ENCODE measurements at places on chromosomes 1 and 21. TPM values are rescaled to one million over a fixed set of nuclear protein-coding genes. Genes with fewer than 3 reads are reported as not detected.

The DTL gene
- 19.9 TPM for total RNA-seq

The AMY1C gene
- total RNA-seq: not detected

The CD2 gene
- total RNA-seq: not detected

The TRIM33 gene
- total RNA-seq: 40.1 TPM

The LDLRAP1 gene
- 3.6 TPM for total RNA-seq

The LCE1F gene
- not detected for total RNA-seq

The DNALI1 gene
- 9.1 TPM for total RNA-seq

DNA sequence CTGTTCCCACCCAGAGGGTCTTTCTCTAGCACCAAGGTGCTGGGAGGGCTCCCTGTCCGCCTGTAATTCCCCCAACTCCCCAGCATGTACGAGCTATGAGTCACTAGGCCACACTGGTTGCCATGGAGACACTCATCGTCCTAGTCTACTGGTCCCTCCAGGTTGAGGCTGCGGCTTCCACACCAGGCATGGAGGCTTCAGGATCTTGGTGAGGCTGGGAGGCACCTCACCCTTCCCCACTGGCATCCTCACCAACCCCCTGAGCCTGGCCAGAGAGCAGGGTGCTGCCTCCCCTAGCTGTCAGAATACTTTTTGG lies 75.6 kb upstream of the KAZN start:
- H3K27ac ChIP-seq: peak overlapping the region; percentile 95
- peaks cover 22% of the 10 kb centered on the region for H3K4me1 ChIP-seq
- no peaks in the 10 kb centered on the region for H3K27me3 ChIP-seq
- H3K4me3 ChIP-seq: no peak overlapping the region

DNA sequence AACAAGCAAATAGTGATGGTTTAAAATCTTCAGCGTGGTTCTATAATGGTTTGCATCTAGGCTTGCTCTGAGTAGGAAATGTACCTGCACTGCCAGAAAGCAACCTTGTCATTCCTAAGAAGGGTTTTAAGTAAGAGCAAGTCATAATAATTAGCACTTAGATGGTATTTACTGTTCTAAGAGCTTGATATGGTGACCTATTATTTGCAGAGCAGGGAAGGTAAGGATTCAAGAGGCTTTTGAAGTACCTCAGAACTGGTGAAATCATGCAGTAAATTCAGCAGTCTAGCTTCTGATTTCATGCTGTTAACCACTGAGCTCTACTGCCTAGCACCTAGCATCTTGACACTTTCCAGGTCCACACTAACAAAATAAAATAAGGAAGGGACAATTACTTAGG lies 23.7 kb downstream of the ATP1A1 start:
- H3K27ac ChIP-seq: no peak overlapping the region
- H3K36me3 ChIP-seq: peaks cover 62% of the 10 kb centered on the region
- no peak for DNase-seq
- H3K27me3 ChIP-seq: no peaks in the 10 kb centered on the region

DNA sequence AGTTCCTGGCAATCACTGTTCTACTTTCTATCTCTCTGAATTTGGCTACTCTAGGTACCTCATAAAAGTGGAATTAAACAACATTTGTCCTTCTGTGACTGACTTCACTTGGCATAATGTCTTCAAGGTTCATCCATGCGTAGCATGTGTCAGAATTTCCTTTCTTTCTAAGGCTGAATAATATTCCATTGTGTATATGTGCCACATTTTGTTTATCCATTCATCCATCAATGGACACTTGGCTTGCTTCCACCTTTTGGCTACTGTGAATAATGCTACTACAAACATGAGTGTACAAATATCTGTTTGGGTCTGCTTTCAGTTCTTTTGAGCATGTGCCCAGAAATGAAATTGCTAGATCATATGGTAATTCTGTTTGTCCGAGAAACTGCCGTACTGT lies 14.7 kb downstream of the CACHD1 start:
- H3K36me3 ChIP-seq: no peaks in the 10 kb centered on the region
- no peaks in the 10 kb centered on the region for H3K4me1 ChIP-seq
- no peak for DNase-seq
- H3K4me3 ChIP-seq: no peak overlapping the region
- no peak overlapping the region for H3K27ac ChIP-seq

GRCh38 chr1:111334169-111334568 lies 43.5 kb downstream of the CHIA start:
- H3K27me3 ChIP-seq: peaks cover 4% of the 10 kb centered on the region
- no peaks in the 10 kb centered on the region for H3K36me3 ChIP-seq
- no peaks in the 10 kb centered on the region for H3K4me1 ChIP-seq
- no peak overlapping the region for H3K27ac ChIP-seq
- DNase-seq: peak; percentile 49
- no peak overlapping the region for H3K4me3 ChIP-seq

GRCh38 chr1:90443354-90443753 lies 273.7 kb downstream of the BARHL2 start:
- DNase-seq: no peak
- no peaks in the 10 kb centered on the region for H3K4me1 ChIP-seq
- H3K4me3 ChIP-seq: no peak overlapping the region
- no peak overlapping the region for H3K27ac ChIP-seq

DNA sequence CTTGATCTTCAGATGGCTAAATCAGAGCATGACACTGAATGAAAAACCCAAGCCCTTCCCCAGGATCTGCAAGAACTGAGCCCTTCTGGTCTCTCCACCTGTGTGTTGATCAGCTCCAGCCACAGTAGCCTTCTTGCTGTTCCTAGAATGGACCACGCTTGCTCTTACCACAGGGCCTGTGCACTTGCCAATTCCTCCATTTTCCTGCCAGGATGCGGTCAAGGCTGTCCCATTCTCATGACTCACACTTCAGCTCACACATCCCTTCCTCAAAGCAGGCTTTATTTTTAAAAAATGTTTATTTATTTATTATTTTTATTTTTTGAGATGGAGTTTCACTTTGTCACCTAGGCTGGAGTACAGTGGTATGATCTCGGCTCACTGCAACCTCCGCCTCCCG lies 43.6 kb upstream of the GRHL3 start:
- H3K36me3 ChIP-seq: no peaks in the 10 kb centered on the region
- DNase-seq: peak; percentile 42
- peaks cover 19% of the 10 kb centered on the region for H3K27me3 ChIP-seq
- H3K27ac ChIP-seq: no peak overlapping the region
- no peak overlapping the region for H3K4me3 ChIP-seq

DNA sequence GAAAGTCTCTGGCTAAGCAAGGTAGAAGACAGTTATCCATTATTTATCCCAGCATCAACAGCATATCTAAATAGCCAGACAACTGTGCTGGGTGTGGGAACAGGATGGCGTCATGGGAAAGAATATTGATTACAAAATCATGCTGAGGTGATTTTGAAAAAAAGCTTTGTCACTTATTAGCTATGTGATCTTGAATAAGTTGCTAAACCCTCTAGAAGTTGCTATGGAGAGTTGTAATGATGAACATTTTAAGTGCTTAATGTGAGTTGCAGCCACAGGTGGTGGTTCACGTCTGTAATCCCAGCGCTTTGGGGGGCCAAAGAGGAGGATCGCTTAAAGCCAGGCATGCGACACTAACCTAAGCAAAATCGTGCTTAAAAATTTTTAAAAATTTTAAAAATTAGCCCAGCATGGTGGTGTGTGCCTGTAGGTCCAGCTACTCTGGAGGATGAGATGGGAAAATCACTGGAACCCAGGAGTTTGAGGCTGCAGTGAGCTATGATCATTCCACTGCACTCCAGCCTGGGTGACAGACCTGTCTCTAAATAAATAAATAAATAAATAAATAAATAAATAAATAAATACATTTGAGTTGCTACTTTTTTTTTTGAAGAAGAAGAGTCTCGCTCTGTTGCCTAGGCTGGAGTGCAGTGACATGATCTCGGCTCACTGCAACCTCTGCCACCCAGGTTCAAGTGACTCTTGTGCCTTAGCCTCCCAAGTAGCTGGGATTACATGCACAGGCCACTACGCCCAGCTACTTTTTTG lies 33.6 kb downstream of the WNT2B start:
- peaks cover 4% of the 10 kb centered on the region for H3K36me3 ChIP-seq
- H3K4me3 ChIP-seq: no peak overlapping the region
- no peaks in the 10 kb centered on the region for H3K27me3 ChIP-seq
- H3K27ac ChIP-seq: no peak overlapping the region

DNA sequence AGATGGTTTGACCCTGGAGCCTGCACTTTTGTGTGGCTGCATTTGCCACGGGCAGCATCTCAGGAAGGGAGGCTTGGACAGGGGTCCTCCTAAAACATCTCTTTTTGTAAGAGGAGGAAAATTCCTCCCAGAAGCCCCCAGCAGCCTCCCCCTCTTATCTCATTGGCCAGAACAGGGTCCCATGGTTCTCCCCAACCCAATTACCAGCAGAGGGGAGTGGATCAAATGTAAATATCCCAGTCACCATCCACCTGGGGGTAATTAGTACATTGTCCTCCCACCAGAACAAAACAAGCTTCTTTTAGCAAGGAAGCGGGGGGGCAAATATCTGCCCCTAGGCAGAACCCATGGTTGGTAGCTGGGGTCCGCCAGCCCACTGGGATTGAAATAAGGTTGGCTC lies 44.7 kb upstream of the TENT5B start:
- no peak overlapping the region for H3K27ac ChIP-seq
- H3K36me3 ChIP-seq: no peaks in the 10 kb centered on the region
- peaks cover 25% of the 10 kb centered on the region for H3K27me3 ChIP-seq

DNA sequence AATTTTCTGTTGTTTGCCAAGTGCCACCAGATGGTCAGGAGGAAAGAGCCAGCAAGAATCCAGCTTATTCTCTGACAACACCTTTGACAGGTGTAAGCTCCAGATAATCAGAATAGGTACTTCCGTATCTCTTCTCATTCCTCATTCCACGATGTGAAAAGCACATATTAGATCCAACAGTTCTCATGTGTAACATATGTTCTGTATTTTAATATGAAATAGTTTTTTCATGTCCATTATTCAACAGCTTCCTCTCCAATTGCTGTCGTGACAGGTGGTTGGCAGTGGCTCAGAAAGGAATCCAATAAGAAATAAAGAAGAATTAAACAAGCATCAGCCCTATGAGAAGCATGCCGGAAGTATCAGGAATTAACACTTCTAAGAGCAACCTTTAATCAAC lies 1624.7 kb downstream of the MRPL39 start:
- no peak overlapping the region for H3K27ac ChIP-seq
- no peak for DNase-seq
- H3K4me3 ChIP-seq: no peak overlapping the region
- H3K36me3 ChIP-seq: no peaks in the 10 kb centered on the region
- H3K27me3 ChIP-seq: no peaks in the 10 kb centered on the region
- H3K4me1 ChIP-seq: no peaks in the 10 kb centered on the region

- no peaks in the 10 kb centered on the region for H3K36me3 ChIP-seq
- no peaks in the 10 kb centered on the region for H3K4me1 ChIP-seq
- H3K4me3 ChIP-seq: no peak overlapping the region
- DNase-seq: no peak
- no peak overlapping the region for H3K27ac ChIP-seq
Measured at GRCh38 chr1:14168326-14169063, 430.0 kb upstream of the KAZN start.

- H3K27ac ChIP-seq: no peak overlapping the region
- peak; percentile 55 for DNase-seq
- peaks cover 15% of the 10 kb centered on the region for H3K36me3 ChIP-seq
- no peaks in the 10 kb centered on the region for H3K27me3 ChIP-seq
Measured at GRCh38 chr21:43956670-43957035, 55.5 kb upstream of the TRAPPC10 start.

DNA sequence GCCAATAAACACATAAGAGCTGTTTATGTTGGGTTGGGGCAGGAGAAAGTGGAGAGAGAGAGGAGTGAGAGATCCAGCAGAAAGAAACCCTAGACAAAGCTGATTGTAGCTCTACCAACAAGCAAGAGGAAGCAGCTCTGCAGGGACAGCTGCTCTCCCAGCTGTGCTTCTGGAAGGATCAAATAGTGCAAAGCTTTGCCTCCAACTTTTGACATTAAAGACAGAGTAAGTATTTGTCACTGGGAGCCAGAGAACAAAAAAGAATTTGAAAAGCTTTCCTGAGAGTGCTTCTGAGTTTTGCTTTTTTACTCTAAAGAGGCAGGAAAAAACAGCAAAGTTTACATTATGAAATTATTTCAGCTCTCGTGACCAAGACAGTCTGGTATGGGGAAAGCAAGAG lies 28.5 kb upstream of the C1orf198 start:
- H3K4me3 ChIP-seq: no peak overlapping the region
- peaks cover 8% of the 10 kb centered on the region for H3K4me1 ChIP-seq

- peaks cover 4% of the 10 kb centered on the region for H3K36me3 ChIP-seq
Measured at GRCh38 chr1:173420330-173420806, 56.8 kb upstream of the PRDX6 start.

GRCh38 chr1:74811436-74812179 lies 78.7 kb downstream of the TYW3 start:
- no peaks in the 10 kb centered on the region for H3K4me1 ChIP-seq
- H3K4me3 ChIP-seq: no peak overlapping the region
- H3K27me3 ChIP-seq: no peaks in the 10 kb centered on the region
- no peaks in the 10 kb centered on the region for H3K36me3 ChIP-seq
- DNase-seq: no peak

GRCh38 chr1:231340328-231341013 lies 2.4 kb downstream of the SPRTN start:
- H3K4me3 ChIP-seq: no peak overlapping the region
- no peak for DNase-seq
- H3K27ac ChIP-seq: no peak overlapping the region
- peaks cover 6% of the 10 kb centered on the region for H3K36me3 ChIP-seq
- no peaks in the 10 kb centered on the region for H3K27me3 ChIP-seq
- peaks cover 7% of the 10 kb centered on the region for H3K4me1 ChIP-seq

DNA sequence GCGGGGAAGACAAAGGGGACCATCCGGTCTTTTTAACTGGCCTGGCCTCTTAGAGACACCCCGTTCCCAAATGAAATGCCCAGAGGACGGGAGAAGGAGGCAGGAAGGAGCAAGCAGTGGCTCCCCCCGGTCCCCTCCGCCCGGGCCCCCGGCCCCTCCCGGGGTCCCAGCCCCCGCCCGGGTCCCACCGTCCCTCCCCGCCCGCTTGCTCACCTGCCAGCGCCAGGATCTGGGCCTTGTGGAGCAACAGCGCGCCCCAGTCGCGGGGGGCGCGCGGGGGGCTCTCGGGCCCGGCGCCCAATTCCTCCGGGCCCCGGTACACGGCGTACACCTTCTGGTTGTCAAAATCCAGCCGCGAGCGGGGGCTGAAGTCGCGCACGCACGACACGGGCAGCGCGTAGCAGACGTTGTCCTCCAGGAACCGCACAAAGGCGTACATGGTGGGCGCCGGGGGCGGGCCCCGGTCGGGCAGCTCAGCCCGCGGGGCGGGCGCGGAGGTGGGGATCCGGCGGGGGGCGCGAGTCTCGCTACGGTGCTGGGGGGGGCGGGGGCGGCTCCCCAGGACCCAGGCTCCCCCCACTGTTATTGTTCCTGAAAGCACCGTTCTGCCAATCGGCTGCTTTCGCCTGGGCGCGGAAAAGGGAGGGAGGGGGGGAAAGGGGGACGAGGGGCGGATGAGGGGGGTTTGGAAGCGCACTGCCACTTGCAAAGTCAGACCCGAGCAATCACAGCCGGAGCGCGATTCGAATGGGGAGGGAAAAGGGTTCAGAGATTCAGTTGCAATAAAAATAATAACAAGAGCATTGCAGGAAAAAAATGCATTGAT lies at the start of gene BEND5:
Gene BEND5, minus strand, starts transcription at position 499 of the 826 bp plus-strand sequence. Its CDS starts 60 bp downstream, at position 439.
- H3K4me1 ChIP-seq: no peaks in the 10 kb centered on the region
- H3K27ac ChIP-seq: no peak within 1 kb of the TSS
- peaks cover 3% of the 10 kb centered on the region for H3K27me3 ChIP-seq
- H3K4me3 ChIP-seq: peak within 1 kb of the TSS; percentile 49

- no peak for DNase-seq
- H3K27me3 ChIP-seq: no peaks in the 10 kb centered on the region
- no peak overlapping the region for H3K4me3 ChIP-seq
- peaks cover 3% of the 10 kb centered on the region for H3K4me1 ChIP-seq
Measured at GRCh38 chr1:184567009-184567408, 180.2 kb downstream of the C1orf21 start.

Measured in IMR-90 (cell line).